Prostate gland (tissue), 2 donors: ENCODE measurements at places on chromosomes 12 and 14.
A peak's percentile ranks its signal among the peaks of the same experiment; 100 is the strongest.

GRCh38 chr14:51548187-51548586 lies 103.5 kb upstream of the FRMD6 start:
- no peak for DNase-seq

- DNase-seq, result peak; percentile 69
These were observed 2.1 kb upstream of the INHBE start for GRCh38 chr12:57452937-57453509.

- DNase-seq, result no peak
These were observed 48.4 kb downstream of the B4GALNT3 start for GRCh38 chr12:508145-508544.

- DNase-seq, result peak; percentile 50
These were observed at the start of gene PGF for GRCh38 chr14:74955229-74956026. TSS of gene PGF (minus strand) at chr14:74955597. CDS start at chr14:74955242, 355 bp downstream.

GRCh38 chr14:22018890-22019289 lies 345.3 kb upstream of the OR4E1 start:
- no peak for DNase-seq

GRCh38 chr12:39431797-39432196 lies 11.1 kb downstream of the KIF21A start:
- DNase-seq, result no peak

DNA sequence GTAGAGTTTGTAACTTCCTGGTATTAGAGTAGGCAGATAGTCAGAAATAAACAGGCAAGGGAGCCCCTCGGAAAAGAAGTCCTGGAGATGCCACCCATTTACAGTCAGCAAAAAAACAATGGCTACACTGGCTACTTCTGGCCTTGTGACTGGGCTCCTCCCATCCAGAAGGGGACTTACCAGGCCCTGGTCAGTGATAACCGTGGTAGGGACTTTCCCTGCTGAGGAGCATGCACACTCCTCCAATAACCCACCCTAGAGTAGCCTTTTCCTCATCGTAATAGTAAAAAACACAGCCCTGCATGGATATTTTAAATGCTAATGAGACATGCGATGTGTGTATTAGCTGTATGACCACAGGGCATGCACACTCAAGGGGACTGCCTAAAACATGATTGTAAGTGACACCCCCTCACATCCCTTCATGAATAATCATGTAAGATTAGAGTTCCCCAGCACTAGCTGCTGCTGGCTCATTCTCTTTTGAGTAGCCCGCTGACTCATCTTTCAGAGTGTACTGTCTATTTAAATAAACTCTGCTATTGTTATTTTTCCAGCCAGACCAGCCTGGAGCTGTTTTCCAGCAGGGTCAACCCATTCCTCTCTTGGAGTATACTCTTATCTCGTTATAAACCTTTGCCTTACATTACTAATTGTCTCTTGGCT lies 413.8 kb upstream of the TMTC1 start:
- DNase-seq, result no peak

DNA sequence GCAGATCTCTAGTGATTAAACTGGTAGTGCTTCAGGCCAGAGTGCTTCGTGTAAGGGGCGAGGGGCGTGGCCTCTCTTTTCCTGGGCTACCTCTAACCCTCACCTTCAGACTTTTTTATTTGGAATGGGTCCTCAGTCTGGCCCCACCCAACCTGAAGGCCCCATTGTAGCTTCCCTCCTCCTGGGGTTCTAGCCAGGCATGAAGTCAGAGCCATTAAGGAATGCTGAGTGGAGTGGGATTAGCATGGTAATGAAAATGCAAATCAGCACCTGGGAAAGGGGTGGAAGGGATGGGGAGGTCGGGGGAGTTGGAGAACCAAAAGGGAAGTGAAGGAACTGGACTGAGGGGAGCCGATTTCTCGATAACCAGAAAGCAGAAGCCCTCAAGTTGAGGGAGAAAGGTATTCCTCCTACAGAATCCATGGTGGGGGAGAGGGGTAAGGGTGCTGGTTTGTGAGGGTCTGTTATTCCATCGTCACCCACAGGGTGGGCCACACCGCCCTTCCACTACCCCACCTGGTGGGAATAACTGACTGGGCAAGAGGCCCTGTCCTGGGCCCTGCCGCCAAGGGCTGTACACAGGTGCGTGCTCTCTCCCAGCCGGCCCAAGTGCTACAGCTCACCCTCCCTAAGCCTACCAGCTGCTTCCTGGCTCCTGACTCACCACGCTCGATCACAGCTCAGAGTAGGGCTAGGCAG lies 14.1 kb downstream of the ZFHX2 start:
- no peak for DNase-seq

GRCh38 chr12:87943762-87944161 lies 85.4 kb downstream of the C12orf50 start:
- no peak for DNase-seq
